ENCODE measurements at places on chromosomes 12 and 14.
A peak's percentile ranks its signal among the peaks of the same experiment; 100 is the strongest.

DNA sequence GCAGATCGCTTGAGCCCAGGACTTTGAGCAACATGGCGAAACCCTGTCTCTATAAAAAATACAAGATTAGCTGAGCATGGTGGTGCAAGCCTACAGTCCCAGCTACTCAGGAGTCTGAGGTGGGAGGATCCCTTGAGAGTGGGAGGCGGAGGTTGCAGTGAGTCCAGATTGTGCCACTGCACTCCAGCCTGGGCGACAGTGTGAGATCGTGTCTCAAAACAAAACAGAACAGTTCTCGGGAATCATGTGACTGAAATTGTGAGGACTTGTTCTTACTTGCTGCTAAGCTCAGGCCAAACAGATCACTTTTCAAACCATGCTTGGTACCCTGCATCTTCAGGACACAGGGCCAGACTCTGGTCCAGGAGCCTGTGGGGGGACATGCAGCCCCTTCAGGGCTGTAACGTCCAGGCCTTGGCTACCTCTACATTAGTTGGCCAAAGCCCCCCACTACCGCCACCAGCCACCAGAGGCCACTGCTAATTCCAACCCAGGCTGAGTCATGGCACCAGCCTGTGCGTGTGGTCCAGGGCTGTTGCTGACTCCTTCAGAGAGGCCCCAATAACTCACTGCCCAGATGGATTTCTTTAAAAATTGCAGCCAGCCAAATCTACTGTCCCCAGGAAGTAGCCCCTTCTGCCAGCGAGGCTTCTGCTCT lies 33.4 kb upstream of the SYNDIG1L start:
- no peak for DNase-seq

- no peak for DNase-seq
Measured at GRCh38 chr12:65205886-65206285, 36.5 kb downstream of the LEMD3 start.

GRCh38 chr14:74949191-74949601 lies 6.2 kb downstream of the PGF start:
- DNase-seq, result no peak

DNA sequence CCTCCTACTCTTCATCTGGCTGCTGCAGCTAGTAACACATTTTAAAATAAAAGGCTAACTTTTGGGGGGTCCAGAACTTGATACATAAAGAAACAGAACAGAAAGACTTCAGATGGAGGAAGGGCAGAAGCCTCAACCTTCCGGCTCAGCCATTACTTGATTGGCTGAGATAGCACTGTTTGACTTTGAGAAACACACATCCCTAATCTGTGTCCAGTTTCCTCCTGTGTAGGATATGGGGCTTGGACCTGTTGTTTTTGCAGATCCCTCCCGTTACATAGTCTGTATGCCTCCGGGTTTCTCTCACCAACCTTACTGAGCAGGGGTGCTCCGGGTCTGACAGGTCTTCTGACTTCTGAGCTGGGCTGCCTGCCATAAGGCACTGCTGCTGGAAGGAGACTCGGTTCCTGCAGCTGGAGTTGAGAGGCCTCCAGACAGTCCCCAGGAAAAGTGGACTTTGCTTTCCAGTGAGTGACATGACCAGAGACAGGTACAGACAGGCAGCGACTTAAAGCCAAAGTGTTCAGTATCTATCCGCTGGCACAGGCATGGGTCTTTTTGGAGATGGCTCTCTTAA lies 8.3 kb upstream of the ZNF641 start:
- no peak for DNase-seq

DNA sequence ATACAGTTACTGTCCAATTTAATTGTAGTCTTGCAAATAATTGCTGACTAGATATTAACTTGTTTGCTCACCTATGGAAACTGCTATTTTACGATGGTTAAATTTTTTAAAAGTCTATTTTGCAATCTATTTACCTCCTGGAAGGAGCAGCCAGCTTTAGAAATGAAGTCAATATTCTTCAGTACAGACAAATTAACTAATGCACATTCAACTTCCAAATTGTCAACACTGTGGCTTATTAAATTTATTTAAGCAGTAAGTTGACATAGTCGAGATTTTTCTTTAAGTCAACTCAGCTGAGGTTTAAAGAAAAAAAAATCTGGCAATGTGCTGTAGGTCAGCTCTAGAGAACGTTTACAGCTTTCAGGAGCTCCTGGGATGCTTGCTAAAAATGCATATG lies 221.2 kb downstream of the SSPN start:
- DNase-seq, result no peak

DNA sequence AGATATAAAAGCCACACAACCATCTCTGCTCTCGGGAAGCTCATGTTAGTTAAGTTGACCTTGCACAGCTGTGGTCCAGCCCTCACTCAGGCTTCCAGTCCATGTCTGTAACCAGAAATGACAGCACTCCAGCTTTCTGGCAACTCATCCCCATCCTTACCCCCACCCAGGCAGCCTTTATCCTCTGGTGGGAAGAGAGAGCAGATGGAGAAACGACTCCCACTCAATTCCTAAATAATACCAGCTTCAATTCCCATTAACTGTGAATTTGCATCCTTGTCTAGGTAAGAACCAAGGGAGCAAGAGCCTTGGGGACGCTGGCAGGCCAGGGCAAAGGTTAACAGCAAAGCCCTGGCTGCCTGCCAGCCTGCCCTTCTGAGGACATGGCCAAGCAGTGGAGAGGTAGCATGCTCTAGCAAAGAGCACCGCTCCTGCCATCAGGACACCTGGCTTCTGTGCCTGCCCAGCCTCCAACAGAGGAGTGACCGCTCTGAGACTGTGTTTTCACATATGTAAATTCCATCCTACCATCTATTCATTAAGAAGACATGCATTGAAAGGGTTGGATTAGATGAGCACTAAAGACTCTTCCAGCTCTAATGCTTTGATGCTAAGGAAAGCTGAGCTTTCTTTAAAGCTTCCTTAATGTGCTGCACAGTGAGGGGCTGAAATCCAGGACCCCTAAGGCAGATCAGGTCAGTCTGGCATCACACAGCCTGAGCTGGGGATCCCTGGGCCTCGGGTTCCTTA lies 236.1 kb downstream of the GRIN2B start:
- no peak for DNase-seq

- DNase-seq, result no peak
Measured at GRCh38 chr12:28787151-28787550, 361.9 kb upstream of the FAR2 start.

GRCh38 chr14:103930051-103930604 lies 1.9 kb downstream of the TDRD9 start:
- no peak for DNase-seq

DNA sequence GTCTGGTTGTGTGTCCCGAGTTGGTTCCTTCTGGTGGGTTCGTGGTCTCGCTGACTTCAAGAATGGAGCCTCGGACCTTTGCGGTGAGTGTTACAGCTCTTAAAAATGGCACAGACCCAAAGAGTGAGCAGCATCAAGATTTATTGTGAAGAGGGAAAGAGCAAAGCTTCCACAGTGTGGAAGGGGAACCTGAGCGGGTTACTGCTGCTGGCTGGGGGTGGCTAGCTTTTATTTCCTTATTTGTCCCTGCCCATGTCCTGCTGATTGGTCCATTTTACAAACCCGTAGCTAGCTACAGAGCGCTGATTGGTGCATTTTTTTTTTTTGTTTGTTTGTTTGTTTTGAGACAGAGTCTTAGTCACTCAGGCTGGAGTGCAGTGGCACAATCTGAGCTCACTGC lies 29.3 kb downstream of the FGF6 start:
- DNase-seq, result no peak

DNA sequence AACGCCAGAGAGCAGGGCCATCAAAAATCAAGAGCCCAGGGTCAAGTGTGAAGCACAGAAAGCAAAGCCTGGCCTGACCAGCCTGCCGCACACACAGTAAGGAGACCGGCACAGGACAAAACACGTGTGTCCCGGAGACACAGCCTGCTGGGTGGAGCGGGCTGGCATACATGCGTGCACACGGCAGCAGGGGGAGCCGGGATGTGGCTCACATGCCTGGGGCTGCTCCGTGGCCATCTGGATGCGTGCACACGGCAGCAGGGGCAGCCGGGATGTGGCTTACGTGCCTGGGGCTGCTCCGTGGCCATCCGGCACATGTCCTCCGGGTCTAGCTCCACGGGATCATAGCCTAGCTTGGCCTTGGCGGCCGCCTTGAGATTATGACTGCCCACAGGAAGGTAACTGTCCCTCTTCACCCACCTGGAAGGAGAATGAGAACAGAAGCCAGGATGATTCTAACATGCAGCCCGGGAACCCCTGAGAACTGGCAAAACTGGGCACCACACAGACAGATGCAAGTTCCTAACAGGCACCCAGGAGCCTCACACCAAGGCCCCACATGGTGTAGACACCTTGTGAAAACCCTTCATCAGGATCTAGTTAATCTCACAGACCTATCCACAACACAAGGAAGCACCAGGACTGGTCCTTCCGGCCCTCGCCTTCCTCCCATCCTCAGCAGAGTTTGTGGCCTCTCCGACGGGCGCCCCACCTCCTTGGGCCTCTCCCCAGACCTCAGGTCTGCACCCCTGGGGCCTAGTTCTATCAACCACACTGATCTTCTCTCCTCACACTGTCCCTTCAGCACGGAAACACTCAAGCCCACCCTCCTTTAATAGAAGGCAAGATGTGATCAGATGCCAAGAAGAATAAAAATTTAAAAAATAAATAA lies 13.6 kb downstream of the POLE start:
- no peak for DNase-seq

DNA sequence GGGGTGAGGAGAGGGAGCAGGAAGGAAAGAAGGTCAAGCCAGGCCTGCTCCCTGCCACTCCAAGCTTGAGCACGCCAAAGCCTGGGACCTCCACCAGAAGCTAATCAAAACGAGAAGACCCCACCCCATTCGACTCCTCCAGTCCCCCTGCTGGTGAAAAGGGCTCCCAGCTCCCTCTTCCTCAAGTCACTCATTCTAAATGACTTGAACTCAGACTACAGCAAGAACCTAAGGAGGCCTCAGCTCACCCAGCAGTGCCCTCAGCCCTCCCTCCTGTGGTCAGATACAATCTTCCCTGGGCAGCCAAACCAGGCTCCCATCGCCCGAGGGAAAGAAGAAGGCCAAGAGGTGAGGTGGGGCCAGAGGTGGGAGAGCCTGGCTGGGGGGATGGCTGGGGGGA lies 17.4 kb downstream of the HDAC7 start:
- DNase-seq, result no peak

- DNase-seq, result no peak
Measured at GRCh38 chr12:62808166-62808879, 126.6 kb downstream of the PPM1H start.

- no peak for DNase-seq
Measured at GRCh38 chr14:90556012-90556477, 159.2 kb downstream of the CALM1 start.

DNA sequence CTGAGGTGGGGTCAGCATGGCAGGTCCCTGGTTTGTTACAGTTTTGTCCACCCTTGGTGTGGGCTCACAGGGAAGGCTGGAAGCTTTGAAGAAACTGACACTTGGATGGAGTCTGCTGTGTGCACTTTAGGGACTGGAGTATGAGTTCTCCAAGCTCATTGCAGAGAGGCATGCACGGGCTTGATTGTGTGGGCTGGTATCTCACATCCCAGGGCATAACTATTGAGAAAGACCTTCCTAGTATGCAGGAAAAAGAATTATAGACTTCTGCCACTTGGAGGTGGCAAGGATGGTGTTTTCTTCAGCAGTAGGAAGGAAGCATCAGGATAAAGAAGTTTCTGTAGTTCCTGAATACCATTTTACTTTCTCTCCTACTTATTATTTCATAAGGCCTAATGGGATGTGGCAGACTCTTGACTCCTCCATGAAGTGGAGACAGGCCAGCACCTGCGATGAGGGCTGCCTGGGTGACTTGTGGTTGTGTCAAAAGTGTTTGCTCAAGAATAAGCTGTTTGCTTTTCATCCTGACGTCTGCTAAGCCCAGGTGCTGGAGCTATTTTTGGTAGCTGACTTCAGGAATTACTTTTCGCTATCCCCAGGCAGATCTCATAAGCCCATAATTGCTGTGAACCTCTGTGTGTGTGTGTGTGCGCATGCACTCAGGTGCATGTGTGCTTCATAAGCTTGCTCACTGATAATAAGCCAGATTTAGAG lies 125.8 kb downstream of the KTN1 start:
- peak; percentile 93 for DNase-seq

- no peak for DNase-seq
Measured at GRCh38 chr12:49126852-49127763, 4.1 kb downstream of the TUBA1B start.

GRCh38 chr14:88852632-88853031 lies 28.2 kb downstream of the TTC8 start:
- no peak for DNase-seq

DNA sequence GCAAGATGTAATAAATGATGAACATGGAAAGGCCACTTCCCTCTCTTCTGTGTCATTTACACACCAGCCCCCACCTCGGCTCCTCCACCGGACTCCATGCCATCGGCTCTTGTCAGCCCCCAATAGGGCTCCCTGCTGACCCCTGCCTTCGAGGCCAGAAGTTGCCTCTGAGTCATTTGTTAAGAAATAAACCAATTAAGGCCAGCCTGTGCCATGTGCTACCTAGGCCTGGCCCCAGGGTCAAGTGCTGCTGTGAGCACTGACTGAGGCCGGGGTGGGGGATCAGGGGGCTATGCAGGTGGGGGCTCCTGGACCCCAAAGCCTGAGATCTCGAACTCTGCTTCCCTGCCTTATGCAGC lies 53.2 kb downstream of the TESC start:
- no peak for DNase-seq

DNA sequence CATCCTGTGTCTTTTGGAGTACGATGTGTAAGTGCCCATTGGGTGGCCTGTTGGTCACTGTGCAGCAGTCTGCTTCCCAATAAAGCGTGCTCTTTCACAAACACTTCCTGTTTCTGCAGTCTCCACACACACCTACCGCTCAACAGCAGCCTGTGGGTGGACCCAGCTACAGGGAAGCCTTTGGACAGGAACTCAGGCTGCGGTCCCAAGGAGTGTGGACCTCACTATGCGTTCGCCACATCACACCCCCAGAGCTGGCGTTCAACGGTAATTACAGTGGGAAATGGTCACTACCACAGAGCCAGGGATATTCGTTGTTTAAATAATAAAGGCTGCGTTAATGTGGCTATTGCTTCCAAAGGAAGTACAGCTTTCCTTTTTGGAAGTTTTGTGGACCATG lies 16.2 kb downstream of the PSMC1 start:
- DNase-seq, result no peak

- DNase-seq, result no peak
Measured at GRCh38 chr12:106632797-106633450, 50.1 kb downstream of the RFX4 start.

DNA sequence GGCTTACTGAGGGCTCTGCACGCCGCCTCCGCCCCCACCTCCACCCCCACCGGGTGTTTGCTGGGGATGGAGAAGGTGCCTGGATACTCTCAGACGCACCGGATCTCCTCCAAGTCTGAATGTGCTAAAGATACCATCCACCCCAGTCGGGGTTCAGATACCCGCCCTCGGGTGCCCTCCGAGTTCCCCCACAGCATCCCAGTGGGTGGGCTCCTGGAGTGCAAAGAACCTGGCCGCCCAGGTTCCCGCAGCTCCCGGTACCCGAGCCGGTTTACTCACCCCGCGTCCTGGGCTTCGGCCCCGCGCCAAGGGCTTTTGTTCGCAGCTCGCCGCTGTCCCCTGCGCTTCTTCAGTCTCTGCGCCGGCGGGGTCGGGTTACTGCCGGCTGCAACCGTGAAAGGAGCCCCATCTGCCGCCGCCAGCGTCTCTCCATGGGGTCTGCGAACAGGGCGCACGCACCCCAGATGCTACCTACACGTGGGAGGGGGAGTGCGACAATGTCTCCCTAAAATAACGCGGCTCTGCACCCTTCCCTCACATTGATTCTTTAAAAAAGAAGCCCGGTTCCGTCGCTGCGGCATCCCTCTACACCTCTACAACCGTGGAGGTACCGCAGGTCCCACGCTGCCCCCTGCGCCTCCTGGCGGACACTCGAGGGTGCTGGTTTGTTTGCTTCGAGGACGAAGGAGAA lies at the start of gene CCDC177:
Gene CCDC177 (minus strand): TSS at position 609 of the 691 bp plus-strand sequence. CDS start 1,249 bp downstream, outside the sequence.
- peak; percentile 81 for DNase-seq

Measured in NCI-H2107 (cell line).